Cerebellar cortex (tissue), 1 donor: ENCODE measurements at places on chromosomes 3 and 15.

GRCh38 chr3:99638167-99638948, at the start of gene COL8A1:
Gene COL8A1, plus strand, starts transcription at chr3:99638594. Its CDS starts 152,089 bp downstream, at chr3:99790683.
- no peak for DNase-seq

DNA sequence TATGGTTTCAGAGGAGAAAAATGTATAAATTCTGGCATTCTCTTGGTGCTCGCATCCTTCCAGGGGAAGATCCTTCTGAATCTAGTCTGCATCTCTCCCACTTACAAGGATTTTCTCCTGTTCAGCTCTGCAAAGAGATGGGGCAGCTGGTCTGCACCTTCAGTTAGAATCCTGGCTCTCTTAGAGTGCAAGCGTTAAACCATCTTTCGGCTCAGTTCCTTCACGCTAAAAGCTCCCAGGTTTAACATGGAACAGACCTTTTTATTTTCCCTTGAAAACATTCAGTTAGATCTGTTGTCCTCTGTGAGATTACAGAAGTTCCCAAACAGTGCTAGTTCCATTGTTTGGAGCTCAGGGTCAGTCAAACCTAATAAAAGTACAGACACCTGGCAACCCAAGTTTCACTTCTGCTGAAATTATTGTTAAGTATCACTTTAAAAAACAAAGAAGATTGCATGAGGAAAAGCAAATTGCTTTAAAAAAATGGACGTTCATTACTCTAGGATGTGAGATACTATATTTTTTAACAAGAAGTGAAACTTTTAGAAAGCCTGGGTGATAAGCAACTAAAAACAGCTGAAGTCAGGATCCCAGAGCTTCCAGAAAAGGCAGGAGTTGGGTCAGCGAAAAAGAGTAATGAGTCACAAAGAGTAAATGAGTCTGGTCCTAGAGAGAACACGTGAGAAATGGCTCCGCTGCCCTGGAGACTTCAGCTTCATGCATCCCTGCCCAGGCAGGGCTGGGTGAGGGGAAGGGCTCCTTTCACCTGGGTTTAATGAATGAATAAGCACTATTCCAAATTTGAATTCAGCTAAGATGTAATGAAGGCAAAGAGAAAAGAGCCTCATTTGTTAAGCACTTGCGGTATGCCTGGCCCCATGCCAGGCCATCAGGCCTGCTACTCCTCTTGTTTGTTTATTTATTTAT, 63.3 kb downstream of the ABTB1 start:
- DNase-seq = peak; percentile 55

DNA sequence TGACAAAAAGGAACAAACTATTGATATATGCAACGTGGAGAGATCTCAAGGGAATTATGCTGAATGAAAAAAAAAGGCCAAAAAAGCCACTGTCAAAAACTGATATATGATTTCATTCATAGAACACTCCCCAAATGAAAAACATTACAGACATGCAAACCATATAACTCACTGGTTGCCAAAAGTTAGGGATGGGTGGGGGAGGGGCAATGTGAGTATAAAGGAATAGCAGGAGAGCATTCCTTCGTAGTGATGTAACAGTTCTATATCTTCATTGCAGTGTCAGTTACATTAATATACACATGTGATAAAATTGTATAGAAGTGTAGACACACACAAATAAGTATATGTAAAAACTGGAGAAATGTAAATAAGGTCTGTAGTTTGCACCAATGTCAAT, 12.2 kb downstream of the GBE1 start:
- DNase-seq = no peak

DNA sequence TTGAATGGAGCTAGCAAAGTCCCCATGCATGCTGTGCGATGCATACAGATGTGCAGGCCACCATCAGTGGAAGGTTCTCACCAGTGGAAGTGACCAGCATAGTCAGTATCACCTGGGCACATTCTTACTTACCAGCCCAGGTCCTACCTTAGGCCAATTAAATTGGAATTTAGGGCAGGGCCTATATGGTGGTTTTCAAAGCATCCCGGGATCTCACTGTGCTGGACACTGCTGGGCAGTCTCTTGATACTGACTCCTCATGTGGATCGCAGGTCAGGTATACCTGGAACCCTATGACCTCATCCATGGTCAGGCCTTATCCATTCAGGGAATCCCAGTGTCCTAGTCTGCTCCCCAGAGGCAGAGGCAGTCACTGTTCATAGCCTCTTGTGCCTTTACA, 336.6 kb upstream of the NR2E3 start:
- no peak for DNase-seq

GRCh38 chr15:40937762-40938535, 8.8 kb downstream of the DLL4 start:
- DNase-seq = peak; percentile 54
